Stimulated activated CD8-positive, alpha-beta memory T cell treated with anti-CD3 and anti-CD28 coated beads, Interleukin-7, amount 100 ng/mL, for 24 hours (primary cell): ENCODE measurements at places on chromosomes 4 and X.

DNA sequence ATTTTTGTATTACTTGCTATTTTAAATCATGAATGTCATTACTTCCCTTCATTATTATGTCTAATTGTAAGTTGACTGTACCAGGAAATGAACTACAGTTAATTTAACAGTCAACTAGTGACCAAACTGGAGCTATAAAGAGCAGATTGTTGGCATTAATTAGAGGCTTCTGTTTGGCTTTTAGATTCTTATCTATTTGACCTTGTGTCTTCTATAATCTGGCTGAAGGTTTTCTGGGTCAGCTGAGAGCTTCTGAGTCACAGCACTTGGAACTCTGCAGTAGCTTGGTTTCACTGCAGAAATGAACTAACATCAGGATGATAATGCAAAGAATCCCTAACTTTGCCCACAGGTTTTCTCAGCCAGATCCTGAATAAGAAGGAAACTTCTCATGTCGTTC is 169.2 kb upstream of the LEF1 start:
- no peak for DNase-seq

GRCh38 chrX:18833071-18833731 is 125.8 kb downstream of the PPEF1 start:
- no peak for DNase-seq

DNA sequence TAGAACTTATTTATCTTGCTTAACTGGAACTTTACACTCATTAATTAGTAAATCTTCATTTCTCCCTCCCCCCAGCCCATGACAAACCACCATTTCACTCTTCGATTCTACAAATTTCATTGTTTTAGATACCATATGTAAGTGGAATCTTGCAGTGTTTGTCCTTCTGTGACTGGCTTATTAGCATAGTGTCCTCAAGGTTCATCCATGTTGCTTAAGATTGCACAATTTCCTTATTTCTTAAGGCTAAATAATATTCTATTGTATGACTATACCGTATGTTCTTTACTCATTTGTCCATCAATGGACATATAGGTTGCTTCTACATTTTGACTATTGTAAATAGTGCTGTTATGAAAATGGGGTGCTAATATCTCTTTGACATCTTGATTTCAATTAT is 24.5 kb upstream of the RNF212 start:
- no peak for DNase-seq

- DNase-seq: no peak
These were observed 35.7 kb downstream of the RELL1 start for GRCh38 chr4:37650481-37650880.

DNA sequence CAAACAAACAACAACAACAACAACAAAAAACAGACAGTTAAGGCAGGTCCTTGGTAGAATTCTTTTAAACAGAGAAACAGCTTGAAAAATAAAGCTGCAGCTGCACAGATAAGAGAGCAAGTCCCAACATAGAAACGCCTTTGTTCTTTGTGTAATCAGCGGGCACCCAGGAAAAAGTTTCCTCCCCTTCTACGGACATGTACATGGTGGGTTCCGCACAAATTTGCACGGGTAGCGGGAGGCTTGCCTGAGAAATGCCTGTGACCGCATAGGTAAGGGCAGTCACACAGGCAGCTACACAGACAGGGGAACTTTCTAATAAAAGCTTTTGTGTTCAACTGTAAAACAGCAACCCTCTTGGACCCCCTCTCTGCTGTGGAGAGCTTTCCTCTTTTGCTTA is 25.7 kb upstream of the CT47A1 start:
- no peak for DNase-seq

GRCh38 chr4:99099311-99099710 is 10.7 kb upstream of the ADH5 start:
- no peak for DNase-seq

GRCh38 chr4:153542834-153543233 is 76.7 kb downstream of the TMEM131L start:
- no peak for DNase-seq

GRCh38 chrX:123256378-123256777 is 72.3 kb downstream of the GRIA3 start:
- no peak for DNase-seq

DNA sequence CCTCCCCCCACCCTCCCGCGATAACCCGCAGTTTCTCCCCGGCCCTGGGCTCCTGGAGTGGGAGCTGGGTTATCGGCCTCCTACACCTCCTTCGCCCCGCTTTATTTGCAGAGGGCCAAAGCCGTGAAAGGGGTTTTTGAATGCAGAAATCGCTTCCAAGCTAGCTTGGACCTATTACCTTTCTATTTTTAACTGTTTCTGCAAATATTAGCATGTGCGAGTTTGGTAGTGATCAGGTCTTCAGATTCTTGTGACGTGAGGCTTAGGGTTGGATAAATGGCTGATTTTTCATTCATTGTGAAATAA is 1.3 kb downstream of the USP9X start:
- no peak for DNase-seq

DNA sequence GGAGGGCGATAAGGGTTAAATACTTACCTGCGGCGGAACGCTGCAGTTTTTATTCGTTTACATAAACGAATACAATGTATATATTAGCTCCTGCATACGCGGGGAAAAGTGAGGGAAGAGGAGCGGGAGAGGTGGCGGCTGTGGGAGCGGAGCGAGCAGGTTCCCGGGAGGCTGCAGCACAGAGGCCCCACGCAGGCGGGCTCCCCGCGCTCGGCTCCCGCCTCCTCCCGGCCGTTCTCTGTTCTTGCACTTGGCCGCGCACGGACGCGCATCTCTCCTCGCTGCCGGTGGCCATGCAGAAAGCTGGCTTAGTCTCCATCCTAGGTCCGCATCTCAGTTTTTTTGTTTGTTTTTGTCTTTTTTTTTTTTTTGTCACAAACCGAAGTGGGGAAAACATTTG is 340.4 kb upstream of the FAT1 start:
- no peak for DNase-seq

- DNase-seq: no peak
These were observed 61.4 kb downstream of the ANKRD17 start for GRCh38 chr4:73197220-73197619.

- DNase-seq: no peak
These were observed 9.3 kb downstream of the PDZD4 start for GRCh38 chrX:153821066-153821465.

- DNase-seq: no peak
These were observed 115.6 kb downstream of the ARAP2 start for GRCh38 chr4:36128689-36129088.

- DNase-seq: no peak
These were observed 57.7 kb downstream of the SOX3 start for GRCh38 chrX:140447150-140447549.

DNA sequence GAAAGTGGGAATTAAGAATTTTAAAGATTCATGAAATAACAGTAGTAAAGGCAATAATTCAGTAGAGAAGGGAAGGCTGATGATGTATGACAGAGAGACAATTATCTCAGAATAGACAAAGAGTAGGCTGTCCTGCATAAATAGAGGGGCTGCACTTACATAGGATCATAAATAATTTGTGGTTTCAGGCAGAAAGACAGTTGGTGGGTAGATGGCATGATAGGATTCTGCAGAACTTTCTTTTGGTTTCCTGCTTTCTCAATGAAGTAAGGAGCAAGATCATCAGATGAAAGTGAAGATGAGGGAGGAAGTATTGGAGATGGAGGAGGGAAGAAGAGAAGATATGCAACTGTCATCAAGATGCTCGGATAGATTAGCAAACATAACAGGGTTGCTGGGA is 604.9 kb upstream of the ZFP42 start:
- no peak for DNase-seq

DNA sequence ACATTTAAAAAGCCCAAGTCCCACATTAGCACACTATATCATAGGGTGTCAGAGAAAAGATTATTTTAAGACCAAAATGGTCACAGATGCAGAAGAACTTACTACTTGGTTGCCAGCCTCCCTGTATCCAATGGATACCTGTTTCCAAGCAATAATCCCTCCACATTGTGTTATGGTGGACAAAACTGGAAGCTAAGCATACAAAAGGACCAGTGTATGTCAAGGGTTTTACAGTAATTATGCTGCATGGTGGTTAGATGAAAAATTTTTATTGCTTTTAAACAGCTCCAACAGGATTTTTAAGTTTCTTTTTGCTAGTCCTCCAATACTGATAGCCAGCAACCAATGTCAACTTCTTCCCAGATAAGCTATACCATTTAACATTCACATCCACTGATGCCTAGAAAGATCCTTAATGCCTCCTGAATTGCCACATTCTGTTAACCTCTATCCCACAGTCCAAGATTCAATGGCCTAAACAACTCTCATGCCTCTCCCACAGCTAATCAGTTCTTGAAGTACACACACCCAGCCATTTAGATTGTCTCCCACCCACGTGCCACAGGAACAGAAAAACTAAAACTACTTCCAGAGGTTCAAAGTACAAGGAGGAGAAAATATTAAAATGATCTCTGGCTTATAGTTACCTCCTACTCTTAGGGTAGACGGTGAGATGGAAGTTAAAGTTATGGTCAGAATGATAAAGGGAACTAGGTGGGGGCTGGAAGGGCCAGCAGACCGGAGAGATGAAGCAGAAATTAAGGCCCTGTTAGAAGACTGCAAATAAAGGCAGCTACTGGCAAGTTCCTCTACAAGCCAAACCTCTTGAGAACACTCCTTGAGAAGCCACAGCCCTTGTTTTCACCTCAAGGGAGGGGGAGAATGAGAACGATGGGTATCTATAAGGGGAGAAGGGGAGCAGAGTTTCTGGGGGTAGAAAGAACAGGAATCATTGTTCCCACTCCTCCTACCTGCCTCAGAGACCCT is 5.5 kb downstream of the MED14 start:
- DNase-seq: no peak

GRCh38 chrX:153601511-153602110 is 2.7 kb upstream of the CCNQ start:
- no peak for DNase-seq

GRCh38 chr4:174494726-174495125 is 27.6 kb downstream of the HPGD start:
- DNase-seq: no peak

DNA sequence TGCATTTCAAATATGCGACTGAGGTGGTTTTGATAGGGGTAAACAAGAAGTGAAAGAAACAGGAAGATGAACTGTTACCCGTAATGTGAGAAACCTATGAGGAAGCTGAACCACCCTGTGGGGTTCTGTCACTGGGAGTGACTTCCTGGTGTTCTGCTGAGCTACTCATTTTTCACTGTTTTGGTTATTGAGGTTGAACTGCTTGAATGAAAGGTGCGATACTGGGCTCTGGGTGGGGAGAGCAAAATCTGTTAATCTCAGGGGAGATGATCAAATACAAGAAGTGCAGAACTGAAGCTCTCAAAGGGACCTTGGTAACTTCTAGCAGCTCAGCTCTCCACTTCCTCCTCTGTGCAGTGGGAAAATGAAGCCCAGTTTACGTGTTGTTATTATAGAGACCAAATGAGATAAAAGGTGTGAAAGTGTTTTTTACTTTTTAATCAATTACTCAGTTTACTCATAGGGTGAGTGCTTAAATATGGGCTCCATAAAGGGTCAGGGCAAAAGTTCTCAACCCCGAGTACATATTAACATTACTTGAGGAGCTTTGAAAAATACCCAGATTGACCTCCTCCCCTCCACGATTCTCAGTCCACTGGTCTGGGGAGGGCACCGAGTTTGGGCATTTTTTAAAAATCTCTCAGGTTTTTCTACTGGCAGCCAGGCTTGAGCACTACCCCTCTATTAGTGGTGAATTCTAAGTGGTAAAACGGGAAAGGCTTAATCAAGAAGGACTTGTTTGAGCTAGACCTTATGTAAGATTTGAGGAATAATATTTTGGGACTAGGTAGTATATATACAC is 66.7 kb downstream of the COQ2 start:
- peak; percentile 23 for DNase-seq

DNA sequence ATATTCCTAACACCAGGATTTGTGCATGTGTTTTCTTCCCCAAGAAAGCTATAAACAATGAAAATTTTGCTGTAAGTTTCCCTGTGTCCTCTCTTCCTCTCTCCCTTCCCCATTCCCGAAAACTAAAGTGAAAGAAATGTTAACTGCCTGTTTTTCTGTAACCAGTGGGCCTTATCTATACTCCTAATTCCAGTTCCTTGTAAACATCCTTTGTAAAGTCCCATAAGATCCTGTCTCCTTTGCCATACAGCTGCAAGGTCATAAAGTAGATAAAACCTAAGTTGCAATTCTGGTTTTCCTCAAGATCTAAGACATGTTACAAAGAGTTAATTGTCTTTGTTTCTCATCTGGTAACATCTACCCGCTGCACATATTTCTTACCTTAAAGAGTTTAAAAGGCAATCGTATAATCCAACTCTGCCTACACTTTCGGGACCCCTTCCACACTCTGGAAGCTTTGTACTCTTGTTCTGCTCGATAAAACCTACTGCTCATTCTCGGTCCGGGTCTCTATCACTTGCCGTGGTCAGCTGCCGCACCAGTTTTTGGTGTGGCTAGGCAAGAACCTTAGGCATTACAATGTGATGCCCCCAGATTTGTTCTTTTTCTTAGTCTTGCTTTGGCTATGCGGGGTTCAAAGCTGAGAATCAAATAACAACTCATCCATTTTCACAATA is 20.5 kb downstream of the UGT2B7 start:
- no peak for DNase-seq

DNA sequence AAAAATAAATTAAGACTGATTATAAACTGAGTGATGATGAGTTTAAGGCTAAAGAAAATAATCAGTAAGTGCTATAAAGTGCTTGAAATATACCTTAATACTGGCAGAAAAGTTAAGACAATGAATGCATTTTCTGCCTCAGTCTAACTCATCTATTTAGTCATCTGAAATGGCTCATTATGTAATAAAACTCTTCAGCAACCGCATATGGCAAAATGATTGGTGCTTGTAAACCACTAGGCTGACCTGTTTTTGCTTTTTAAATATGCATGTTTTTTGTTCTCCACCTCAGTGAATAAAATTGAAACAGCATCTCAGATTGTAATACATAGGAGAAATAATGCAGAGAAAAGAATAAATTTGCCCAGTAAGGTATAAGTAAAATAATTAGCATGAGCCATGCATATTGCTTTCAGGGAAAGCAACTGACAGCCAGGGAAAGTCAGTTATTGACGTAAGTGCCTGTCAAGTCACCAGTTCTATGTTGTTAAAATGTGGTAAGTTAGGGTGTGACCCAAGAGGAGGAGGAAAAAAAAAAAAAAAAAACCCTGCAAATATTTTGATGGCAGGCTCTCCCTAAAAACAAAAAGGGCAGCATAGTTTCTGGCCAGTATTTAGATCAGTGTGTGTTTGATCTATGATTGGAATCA is 167.5 kb downstream of the PALLD start:
- no peak for DNase-seq

DNA sequence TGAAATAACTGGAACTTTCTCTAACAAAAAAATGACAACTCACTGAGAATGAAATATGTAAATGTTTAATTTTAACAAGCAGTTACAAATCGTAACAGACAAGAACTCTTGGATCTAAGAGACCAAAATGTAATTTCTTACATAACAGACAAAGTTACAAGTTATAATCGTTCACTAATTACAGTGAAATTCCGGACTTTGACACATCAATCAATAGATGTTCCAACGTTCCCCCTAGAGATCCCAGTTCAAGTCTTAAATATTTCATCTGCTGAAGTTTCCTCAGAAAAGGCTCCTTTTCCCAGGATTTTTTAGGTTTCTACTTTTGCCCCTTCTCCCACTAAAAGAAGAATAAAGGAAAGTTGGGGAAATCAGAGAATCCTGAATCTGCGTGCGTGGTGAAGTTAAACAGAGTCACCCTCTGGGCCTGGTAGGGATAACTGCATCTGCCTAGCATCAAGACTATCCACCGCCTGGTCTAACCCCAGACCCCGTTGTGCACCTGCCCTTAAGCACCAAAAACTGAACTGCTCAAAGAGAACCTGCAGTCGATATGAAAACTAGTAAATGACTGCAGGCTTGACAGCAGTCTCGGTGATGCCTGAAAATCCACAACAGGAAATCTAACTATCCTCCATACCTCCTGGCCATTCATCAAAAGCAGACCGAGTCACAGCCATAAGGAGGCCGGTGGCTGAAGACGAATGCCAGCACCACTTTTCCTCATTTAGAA is 2.3 kb downstream of the IRF2 start:
- DNase-seq: no peak
